ENCODE measurements at places on chromosomes 16 and 17.
A peak's percentile ranks its signal among the peaks of the same experiment; 100 is the strongest.

GRCh38 chr16:58022601-58023371 lies 2.8 kb upstream of the MMP15 start:
- peak; percentile 68 for DNase-seq

DNA sequence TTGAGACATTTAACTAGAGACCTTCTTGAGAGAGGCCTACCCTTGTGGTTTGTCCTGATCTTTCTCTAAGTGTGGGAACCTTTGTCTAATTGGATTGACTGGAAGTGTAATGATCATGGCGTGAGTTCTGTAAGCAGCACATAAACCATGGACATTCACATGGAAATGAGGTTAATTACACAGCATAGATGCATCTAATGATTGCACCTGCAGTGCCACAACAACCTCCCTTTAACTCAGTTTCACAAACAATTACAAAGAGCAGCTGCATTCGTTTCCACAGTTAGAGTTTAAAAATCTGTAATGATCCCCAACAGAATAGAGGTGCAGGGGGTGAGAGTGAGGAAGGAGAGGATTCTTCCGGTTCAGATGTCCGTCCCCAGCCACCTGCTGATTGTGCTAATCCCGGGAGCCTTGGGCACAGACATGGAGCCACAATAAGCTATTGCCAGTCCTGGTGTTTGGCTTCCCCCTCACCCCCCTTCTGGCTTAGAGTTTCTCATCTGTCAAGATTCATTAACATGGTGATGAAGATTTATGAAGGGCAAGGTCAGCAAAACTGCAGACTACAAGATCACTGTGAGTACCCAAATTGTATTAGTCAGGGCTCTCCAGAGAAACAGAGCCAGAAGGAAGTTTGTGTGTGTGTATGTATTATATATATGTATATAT lies 659.2 kb upstream of the SOX9 start:
- no peak for DNase-seq

DNA sequence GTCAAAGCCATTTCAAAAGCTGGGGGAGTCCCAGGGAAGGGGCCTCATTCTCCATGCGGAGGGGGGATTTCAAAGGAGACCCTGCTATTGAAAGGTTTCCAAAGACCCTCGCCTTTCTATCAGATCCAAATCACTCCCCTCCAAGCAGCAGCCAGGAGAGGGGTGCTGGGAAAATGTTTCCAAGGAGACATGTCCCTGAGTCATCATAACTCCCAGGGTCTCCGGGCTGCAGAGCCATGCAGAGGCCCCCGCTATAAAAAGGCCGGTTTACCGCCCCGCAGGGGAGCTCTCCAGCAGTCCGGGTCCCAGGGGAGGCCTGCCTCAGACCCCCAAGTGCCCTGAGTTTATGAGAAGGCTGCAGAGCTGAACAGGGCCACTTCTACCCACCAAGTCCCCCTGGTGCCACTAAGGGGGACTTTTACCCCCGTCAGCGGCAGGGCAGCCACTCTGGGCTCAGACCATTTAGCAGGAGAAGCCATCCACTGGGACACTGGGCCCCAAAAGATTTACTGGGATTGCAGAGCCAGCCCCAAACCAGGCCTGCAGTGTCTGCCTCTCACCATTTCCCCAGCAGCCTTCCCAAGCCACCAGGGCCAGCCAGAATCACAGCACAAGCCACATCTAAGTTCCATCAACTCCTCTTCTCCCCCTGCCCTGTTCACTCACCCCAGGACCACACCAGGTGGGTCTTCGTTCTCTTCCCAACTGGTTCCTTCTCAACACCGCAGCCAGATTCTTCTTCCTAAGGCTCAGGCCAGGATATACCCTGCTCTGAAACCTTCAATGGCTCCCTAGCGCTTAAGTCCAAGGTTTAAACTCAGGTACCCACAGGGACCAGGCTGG lies 234.4 kb downstream of the ZNF423 start:
- DNase-seq, result no peak

- no peak for DNase-seq
These were observed 28.6 kb upstream of the MEIOC start for GRCh38 chr17:44627513-44628242.

DNA sequence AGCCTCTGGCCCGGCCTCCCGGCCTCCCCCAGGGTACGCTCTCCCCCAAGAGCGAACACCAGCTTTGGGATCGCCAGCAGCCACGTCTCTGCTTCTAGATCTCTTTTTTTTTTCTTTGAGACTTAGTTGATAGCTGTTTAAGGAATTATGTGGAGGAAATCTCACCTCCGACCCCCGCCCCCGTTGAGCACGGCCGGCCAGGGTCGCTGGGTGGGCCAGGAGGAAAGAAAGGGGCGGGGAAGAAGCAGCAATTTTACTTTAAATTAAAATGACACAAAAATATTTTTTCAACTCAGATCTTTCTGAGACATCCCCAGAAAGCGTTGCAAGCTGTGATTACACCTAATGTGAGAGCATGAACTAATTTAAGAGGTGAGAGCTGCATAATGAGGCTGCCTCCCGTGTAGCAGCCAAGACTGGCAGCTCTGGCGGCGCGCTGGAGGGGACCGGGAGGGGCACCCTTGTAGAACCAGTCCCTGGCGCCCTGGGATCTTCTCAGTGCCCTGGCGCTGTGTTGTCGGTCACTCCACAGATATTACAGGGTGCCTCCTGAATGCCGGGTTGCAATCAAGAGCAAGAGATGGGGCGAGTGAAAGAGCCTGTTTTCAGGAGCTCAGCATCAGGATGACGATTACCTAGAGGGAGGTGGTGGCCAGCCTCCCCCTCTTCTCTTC lies 1.9 kb upstream of the CBLN1 start:
- DNase-seq, result no peak

- no peak for DNase-seq
These were observed 80.5 kb downstream of the SMG6 start for GRCh38 chr17:2222901-2223616.

GRCh38 chr17:68621065-68621464 lies 19.9 kb upstream of the FAM20A start:
- DNase-seq, result no peak

DNA sequence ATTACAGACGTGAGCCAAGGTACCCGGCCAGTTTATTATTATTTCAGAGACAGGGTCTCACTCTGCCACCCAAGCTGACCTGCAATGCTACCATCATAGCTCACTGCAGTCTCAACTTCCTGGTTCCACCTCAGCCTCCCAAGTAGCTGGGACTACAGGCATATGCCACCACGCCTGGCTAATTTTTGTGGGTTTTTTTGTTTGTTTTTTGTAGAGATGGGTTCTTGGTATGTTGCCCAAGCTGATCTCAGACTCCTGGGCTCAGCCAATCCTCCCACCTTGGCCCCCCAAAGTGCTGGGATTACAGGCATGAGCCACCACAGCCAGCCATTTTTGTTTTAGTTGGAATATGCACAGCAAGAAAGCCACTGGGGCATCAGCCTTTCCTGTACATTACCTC lies 115.7 kb downstream of the MRM1 start:
- no peak for DNase-seq

GRCh38 chr17:44776628-44777393 lies 18.0 kb downstream of the ADAM11 start:
- no peak for DNase-seq

DNA sequence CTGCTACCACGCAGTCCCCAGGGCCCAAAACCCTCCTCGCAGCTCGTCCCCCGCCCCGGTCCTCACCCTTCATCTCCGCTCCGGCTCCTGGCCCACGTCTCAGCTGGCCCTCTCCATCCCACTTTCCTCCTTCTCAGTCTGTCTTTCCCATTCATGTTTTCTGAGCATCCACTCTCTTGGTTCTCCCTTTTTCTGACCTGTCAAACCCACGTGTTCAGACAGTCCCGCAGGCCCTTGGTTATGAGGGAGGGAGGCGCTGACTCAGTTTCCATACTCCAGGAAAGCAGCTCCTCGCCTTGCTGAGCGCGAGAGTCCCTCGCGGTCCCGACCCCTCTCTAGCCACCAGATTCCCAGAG lies 392 bp upstream of the HID1 start:
- no peak for DNase-seq

GRCh38 chr16:19506965-19507364 lies 14.9 kb downstream of the GDE1 start:
- DNase-seq, result no peak

DNA sequence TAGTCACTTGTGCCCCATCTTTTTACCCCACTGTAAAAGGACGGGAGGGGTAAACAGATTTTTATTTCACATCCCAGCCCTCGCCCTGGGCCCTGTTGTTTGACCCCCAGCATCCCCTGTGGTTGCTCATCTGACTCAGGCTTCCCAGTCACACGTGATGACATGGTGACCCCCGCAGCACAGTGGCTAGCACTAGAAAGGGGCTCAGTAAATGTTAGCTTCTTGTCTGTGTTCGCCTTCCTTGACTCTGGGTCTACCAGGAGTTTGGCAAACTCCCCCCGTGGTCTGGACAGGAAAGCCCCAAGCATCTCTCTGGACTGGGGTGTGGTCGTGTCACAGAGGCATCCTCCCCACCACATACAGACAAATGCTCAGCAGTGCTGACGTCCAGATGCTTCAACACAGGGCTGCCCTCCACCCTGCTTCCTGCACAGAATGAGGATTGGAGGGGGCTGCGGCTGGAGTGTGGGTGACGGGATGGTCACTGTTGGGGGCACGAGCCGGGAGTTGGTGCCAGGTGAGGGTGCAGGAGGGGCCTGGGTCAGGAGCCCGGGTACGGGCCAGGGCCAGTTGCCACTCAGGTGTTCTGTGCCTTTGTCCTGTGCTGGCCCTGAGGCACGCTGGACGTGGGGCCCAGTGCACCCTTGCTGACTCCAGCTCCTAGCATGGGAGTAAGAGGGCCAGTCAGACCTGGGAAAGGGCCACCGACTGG lies 69.1 kb downstream of the METRNL start:
- DNase-seq, result no peak

- DNase-seq, result no peak
These were observed 53.4 kb downstream of the NUP93 start for GRCh38 chr16:56783344-56783743.

- no peak for DNase-seq
These were observed 50.6 kb downstream of the LMF1 start for GRCh38 chr16:920051-920681.

- peak; percentile 28 for DNase-seq
These were observed 78.1 kb upstream of the TOB1 start for GRCh38 chr17:50944054-50944901.

DNA sequence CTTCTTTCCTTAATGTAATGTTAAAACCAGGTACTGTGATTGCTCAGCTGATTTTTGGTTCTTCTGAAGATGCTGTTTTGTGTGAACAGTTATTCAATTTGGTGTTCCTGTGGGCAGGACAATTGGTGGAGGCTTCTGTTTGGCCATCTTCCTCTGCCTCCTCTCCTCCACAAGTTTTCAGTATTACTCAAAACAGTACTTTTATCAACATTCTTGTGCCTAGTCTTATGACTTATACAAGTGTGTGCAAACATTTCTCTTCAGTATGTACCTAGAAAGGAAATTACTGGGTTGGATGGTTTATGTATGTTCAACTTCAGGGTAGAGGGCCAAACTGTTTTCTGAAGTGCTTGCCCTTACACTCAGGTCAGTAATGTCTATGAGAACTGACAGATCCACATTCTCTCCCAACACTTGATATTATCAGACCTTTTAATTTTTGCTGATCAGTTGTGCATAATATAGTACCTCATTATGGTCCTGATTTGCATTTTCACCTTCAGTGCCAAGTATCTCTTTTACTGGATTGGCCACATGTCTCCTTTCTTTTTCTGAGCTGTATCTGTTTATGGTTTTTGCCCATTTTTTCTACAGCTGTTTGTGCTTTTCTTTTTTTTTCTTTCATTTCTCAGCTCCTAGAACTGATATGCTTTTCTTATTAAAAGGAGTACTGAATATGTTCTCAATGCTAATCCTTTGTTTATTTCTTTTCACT lies 50.9 kb downstream of the ERCC4 start:
- no peak for DNase-seq

DNA sequence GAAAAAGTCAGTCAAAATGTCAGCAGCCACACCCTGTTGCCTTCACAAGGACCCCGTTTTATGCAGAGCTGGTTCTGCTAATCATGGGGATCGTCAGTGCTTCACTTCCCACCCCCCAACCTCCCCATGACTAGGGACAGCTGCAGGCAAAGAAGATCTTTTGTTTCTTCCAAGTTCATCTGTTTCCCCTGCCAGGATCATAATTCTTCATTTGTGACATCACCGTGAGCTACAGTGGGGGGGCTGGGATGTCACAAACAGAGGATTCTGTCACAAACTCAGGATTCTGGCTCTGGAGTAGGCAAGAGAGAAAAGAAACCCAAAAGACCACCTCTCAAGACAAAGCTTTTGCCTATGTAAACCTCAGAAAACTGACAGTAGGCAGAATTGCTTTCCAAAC lies 24.7 kb downstream of the DNAJC7 start:
- no peak for DNase-seq

DNA sequence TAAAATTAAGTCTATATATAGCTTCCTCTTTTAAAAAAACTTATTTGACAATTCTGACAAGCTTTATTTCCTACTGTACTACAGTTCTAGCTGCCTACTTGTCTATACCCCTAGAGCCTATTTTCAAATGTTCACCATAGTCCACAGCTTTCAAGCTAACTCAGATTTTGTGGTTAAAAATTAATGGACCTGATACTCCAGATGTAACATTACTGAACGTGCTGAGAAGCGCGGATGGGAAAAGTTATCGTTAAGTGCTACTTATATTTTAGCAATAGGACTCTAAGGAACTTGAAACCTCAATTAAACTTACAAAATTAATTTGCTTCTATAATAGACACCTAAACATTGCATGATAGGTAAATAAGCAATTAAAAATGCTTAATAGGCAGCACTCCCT lies 31.2 kb downstream of the GNA13 start:
- DNase-seq, result peak; percentile 27

GRCh38 chr17:11326492-11326891 lies 85.5 kb downstream of the SHISA6 start:
- DNase-seq, result no peak

DNA sequence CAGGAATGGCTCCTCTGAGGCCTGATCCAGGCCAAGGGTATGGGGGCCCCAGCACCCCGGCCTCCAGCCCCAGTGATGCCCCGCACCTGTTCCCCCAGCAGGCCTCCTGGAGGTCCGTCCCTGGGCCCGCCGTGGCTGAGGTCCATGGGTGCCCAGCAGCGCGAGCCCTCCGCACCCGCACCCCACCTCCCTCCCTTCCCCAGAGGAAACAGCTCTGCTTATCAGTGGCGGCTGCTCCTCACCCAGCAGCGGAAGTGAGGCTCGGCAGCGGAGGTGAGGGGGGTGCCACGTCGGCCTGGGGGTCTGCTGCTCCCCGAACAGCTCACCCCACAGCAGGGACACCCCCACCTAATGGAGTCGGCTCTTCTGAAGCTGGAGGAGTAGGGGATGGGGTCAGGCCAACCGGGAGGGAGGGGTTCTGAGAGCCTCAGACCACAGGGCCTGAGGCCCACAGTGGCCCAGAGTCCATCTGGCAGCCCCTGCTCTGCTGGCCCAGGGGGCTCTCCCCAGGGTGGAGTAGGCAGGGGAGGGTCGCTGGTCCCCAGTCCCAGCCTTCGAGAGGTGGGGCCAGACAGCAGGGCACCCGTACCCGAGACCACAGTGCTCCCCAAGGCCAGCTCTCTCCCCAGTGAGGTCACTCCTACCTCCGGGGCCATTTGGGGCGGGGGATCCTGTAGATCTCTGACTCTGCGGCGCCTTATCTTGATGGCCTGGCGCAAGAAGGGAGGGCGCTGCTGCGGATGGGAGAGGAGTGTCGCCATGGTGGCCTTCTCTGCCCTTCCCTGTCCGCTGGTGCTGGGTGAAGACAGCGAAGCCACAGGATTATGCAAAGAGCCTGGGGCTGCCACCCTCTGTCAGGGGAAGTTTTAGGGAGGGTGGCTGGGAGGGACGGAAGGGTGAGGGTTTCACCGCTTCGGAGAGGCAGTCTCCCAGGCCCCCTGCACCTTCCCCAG lies at the start of gene UNC13D:
Gene UNC13D (minus strand): TSS at position 828 of the 953 bp plus-strand sequence. CDS start 67 bp downstream, at position 761.
- DNase-seq, result no peak
